ENCODE measurements at places on chromosomes 7 and 10.

- no peak for DNase-seq
Measured at GRCh38 chr10:132808383-132809231, 22.7 kb upstream of the NKX6-2 start.

GRCh38 chr7:2730846-2731770 is 43.1 kb downstream of the AMZ1 start:
- DNase-seq = no peak

DNA sequence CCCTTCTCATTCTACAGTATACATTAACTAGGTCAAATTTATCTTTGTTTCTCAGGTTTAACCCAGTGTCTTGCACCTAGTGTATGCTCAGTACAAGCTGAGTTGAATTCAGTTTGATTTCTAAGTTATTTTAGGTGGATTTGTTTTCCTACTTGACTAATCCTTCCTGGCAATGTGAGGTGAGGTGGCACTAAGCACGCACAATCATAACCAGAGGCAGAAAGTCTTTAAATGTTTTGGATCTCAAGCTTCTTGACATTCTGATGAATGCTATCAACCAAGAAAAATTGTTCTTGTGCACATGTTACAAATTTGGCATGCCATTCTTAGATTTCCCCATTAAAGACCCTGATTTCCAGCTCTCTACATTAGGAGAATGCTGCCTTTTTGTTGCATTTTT is 3.2 kb downstream of the BZW2 start:
- no peak for DNase-seq

GRCh38 chr7:98618786-98619185 is 1.7 kb downstream of the NPTX2 start:
- DNase-seq = no peak

DNA sequence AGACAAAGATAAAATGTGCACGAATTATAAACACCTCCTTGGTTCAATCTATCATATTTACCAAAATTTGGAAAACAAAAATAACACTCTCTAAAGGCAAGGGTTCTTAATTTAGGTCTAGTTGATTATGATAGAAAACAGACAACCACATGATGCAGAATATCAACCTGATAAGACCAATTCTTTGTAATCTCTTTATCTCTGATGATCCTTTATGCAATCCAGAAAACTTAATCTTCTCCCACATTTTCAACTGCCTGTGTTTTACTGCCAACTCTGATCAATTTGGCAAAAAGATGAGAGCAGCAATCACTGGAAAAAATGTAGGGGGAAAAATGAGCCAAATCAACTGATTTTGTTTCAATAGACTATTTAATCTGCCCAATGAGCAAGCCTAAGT is 148.5 kb downstream of the LRRN3 start:
- DNase-seq = no peak

GRCh38 chr7:131104596-131105293 is 222.9 kb upstream of the MKLN1 start:
- DNase-seq = no peak

DNA sequence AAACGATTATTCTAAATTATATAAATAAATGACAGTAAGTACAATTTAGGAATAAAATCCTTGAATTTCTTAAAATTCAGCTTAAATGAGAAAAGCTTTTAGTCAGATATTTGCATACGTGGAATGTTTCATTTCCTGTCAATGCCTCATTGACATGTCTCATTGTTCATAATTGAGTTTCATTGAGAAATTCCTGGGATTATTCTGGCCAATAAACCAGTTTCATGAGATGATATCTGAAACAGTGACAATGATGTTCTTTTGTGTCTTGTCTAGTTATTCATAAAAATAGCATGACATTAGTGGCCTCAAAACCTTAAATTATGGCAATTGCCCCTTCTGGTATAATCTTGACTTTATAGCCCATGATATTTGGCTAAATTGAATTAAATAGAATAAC is 95.8 kb downstream of the DKK1 start:
- no peak for DNase-seq

DNA sequence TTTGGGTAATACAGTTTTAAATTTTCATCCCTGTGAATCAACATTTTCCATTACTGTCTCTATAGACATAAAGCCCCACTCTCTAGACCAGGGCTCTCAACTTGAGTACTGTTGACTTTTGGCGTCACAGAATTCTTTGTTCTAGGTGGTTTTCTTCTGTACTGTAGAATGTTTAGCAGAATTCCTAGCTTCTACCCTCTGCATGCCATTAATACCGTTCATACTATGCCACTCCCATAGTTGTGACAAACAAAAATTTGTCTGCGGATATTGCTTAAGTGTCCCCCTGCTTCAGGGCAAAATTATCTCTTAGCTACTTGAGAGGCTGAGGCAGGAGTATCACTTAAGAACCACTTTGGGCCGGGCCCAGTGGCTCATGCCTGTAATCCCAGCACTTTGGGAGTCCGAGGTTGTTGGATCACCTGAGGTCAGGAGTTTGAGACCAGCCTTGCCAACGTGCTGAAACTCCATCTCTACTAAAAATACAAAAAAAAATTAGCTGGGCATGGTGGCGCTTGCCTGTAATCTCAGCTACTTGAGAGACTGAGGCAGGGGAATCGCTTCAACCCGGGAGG is 57.3 kb upstream of the NRG3 start:
- no peak for DNase-seq

DNA sequence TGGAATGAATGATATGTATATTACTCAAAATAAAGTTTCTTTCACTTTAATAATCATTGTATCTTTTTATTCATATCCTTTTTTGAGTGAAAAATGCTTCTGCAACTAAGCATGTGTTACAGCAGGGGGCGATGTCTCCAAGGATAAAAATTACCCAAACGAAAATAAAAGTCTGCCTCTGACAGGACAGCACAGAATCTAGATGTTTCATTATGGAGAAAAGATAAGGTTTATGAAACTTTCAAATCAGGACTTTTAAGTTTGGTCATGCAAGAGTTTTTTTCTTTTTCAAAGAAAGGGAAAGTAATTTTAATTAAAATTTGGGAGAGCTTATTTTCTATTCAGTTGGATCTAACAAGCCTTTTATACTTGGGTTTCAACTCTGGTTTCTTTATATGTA is 48.4 kb downstream of the TES start:
- DNase-seq = no peak

- no peak for DNase-seq
Measured at GRCh38 chr7:27162561-27163287, 2.6 kb downstream of the HOXA9 start.

GRCh38 chr10:73910401-73910763 is 550 bp upstream of the PLAU start:
- no peak for DNase-seq

DNA sequence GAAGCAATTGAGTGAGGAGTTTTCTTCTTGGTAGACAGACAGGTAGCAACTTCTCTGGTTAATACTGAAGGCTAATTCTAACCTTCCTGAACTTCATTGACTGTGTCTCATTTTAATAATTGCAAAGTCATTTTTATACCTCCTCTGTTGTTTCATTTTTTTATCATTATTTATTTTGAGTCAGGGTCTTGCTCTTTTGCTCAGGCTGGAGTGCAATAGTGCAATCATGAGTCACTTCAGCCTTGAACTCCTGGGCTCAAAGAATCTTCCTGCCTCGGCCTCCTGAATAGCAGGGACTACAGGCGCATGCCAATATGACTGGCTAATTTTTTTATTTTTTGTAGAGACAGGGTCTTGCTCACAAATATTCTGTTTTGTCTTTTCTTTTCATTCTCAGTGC is 45.4 kb downstream of the APBB1IP start:
- no peak for DNase-seq

- no peak for DNase-seq
Measured at GRCh38 chr10:71259815-71260501, 47.6 kb downstream of the UNC5B start.

GRCh38 chr10:85650791-85651496 is 715.7 kb downstream of the GRID1 start:
- no peak for DNase-seq

Measured in anterior cingulate cortex (tissue), 58 donors.